ENCODE measurements at places on chromosomes 4 and X.
A peak's percentile ranks its signal among the peaks of the same experiment; 100 is the strongest.

DNA sequence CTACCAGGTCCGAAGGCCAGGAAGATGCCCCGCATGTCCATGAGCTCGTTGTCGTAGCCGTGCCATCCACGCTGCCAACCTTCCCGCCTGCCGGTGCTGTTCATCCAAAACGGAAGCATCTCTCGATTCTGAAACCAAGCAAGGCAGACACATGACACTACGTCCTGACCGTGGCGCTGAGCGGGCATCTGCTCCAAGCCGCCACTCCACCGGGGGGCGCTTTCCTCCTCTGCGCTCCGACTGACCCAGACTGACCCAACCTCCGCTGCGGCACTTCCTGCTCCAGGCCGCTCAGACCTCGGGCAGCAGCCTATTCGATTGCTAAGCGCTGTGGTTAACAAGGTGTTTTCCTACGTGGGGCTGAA, 120.5 kb downstream of the ENPP6 start:
- peak; percentile 29 for DNase-seq

DNA sequence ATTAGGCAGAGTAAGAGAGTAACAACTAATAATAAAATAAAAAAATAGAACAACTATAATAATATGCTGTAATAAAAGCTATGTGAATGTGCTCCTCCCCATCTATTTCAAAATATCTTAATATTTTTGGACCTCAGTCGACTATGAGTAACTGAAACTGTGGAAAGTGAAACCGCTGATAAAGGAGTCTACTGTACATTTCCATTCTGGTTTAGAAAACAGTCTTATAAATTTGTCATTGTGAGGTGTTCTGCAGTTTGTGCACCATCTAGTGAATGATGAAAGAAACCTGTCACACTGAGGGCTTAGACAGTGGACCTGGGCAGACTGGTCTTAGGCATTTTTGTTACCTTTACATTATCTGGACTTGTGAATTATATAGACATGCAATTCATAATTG, 42.0 kb downstream of the TMEM150C start:
- no peak for DNase-seq

DNA sequence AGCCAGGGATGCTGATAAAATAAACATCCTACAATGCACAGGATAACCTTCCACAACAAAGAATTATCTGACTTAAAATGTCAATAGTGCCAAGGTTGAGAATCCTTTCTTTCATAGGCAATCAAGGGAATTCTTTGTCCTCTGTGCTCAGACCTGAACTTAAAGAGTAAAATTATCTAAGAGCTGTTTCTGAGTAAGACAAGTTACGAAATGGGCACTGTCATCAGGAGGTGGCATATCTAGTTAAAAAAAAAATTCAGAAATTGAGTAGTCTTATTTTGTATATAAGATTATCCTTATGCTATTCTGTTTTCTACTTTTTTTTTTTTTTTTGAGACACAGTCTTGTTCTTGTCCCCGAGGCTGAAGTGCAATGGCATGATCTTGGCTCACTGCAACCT, 3.3 kb upstream of the RAB33B start:
- no peak for DNase-seq

DNA sequence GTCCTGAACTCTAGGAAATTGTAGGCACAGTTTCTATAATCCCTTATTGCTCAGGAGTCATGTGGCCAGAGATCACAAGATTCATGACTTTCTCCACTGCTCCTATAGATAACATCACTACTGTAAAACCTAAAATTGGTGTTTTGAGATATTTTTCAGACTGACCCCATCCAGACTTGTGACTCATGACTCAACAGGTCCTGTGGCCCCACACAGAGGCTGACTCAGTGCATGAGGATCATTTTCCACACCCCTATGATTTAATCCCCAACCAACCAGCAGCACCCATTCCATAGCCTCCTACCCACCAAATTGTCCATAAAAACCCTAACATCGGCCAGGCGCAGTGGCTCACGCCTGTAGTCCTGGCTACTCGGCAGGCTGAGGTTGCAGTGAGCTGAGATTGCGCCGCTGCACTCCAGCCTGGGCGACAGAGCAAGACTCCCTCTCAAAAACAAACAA, 13.2 kb upstream of the XIAP start:
- no peak for DNase-seq

GRCh38 chrX:44507292-44507691, 35.4 kb downstream of the FUNDC1 start:
- no peak for DNase-seq

DNA sequence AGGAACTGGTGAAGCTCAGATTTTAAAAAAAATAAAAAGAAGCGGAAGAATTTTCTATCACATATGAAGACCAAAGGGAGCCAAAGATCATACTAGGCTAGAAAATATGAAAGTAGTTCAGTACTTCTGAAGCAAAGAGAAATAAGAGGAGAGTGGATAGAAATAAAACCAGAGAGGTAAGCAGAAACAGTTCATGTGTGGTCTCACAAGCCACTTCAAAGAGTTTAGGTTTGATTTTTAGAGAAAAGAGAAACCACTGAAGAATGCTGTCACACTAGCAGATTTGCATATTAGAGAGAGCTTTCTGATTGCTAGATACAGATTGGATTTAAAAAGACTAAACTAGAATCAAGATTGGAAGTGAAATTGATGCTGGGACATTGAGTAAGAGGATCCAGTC, 51.7 kb downstream of the GABRA3 start:
- no peak for DNase-seq

DNA sequence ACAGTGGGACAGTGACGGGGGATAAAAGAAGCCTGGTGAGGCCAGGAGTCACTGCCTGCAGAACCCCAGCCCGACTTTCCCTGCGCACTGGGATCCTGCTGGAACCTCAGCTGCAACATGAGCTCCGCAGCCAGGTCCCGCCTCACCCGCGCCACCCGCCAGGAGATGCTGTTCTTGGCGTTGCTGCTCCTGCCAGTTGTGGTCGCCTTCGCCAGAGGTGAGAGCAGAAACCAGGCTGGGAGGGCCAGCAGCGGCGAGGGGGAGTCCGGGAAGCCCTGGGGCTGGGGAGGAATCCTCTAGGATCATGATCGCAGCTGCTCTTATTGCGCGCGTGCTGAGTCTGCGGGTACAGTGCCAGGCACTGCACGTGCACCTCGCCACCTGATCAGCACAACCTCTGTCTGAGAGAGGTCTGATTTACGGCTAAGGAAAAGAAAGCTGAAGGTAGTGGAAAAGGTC, at the start of gene PF4V1:
Gene PF4V1 (plus strand): TSS at position 51 of the 459 bp plus-strand sequence. CDS start 67 bp downstream, at position 118.
- DNase-seq, result no peak

- no peak for DNase-seq
These were observed 4.2 kb downstream of the LNX1 start for GRCh38 chr4:53587135-53587534.

DNA sequence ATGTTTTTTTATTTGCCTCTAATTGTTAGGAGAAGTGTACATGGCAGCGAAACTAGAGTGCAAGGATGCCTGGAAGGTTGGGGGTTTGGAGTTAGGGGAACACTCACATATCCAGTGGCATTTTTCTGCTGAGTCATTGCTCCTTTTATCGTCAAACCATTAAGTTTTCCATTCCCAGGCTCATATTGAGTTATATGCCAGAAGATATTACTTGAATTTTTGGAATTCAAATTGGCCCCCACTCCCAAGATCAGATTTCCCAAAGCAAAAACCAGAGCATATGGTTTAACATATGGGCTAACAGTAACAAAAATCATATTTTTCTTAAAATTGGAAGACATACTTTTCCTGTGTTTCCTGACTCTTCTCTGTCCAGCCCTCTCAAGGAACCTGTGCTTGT, 152.7 kb downstream of the FSTL5 start:
- DNase-seq, result no peak

DNA sequence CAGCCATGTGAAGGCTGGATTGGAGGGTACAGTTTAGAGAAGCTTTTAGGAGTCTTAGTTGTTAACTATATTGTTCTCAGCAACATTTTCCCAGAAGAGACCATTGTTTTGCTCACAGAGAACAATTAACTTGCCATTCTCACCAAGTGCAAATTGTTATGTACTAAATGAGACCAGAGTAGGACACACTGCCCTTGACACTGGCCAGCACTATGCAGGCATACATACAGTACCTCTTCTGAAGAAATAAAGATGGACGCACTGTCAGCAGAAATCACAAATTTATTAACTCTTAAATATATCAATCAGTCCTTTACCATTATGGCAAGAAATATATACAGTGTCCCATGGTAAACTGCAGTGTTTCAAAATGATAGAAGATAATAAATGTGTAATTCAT, 309.4 kb downstream of the CAMK2D start:
- DNase-seq, result no peak

- no peak for DNase-seq
These were observed 82.2 kb downstream of the STIM2 start for GRCh38 chr4:26942871-26943270.

DNA sequence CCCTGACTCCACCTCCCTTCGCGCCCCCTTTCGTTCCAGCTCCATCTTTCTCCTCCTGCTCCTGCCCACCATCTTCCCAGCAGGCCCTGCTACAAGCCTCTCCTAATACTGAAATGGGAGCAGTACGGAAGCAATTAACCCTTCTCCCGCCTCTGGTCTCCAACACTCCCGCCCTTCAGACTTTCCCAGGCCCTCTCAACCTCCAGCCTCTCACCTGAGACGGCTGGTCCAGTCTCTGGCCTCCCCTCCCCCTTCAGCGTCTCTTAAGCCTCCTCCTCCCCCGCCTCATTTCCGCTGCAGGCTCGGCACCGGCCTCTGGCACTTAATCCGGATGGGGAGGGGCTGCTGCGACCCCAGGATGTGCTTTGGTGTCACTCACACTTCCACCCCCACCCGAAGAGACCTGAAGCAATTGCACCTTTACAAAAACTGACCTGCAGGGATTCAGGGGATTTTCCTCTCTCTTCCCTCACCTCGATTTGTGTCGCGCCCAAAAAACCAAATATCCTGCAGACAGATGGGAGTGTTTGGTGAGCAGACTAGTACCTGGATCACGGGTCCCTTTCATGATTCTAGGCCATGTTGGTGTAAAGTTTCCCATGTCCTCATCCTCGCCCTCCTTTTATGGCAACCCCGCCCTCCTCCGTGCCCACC, 657 bp downstream of the TCEAL8 start:
- DNase-seq, result peak; percentile 38

GRCh38 chr4:182804131-182804530, 113.1 kb downstream of the DCTD start:
- no peak for DNase-seq

- peak; percentile 59 for DNase-seq
These were observed 126.8 kb downstream of the IRF2 start for GRCh38 chr4:184347251-184348239.

DNA sequence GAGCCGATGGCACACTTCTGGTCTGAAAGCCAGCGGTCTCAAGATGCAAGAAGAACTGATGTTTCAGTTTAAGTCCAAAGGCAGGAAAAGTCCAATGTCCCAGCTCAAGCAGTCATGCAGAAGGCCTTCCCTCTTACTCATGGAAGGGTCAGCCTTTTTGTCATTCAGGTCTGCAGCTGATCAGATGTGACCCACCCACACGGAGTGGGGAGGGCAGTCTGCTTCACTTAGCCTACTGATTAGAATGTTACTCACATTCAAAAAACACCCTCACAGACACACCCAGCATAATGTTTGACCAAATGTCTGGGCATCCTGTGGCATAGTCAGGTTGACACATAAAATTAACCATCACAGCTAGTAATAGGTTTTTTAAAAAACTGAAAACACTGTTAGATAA, 6.6 kb downstream of the HCCS start:
- DNase-seq, result no peak

DNA sequence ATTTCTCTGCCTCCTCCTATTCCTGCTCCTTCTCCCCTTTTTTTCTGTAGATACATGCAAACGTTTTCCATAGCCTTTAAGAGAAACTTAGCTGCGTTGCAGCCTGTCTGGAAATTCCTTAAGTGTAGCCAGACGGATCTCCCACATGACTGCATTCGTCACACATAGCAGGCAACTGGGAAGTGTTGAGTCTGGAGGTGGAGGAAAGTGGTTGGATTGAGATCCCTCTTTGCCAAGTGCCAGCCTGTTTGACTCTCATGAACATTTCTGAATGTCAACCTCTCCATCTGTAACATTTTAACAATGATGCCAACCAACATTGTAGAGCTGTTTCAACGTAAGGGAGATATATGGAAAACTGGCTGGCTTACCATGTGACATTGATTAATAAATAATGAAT, 45.1 kb upstream of the FAM9A start:
- no peak for DNase-seq

- DNase-seq, result no peak
These were observed 50.8 kb downstream of the DTHD1 start for GRCh38 chr4:36332023-36332781.

DNA sequence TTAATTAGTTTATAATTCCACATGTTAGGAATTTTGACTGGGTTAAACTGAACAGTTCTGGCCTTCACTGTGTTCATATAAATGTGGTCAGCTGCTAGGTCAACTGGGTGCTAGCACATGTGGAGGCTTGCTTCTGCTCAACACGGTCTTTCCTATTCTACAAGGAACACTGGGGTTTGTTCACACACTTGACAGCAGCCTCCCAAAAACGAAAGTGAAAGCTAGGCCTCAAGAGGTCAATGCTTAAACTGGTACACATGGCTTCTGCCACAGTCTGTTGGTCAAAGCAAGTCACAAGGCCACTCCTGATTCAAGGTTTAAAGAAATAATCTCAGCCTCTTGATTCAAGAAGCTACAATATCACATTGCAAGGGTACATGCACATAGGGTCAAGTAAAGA, 126.5 kb downstream of the QDPR start:
- peak; percentile 11 for DNase-seq

DNA sequence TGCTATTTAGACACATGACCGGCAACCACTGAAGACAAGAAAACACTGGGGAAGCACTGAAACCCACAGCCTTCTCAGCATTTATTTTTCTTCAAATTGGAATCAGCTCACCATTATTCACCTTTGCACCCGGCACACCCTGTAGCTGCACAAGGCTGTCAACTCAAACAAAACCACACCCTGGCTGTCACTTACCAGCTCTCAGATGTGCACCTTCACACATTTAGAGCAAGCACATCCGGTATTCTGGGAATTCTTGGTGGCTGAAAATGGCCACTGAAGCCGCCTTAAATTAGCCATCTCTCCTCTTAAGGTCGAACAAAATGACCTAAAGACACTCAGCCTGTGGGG, 5.9 kb downstream of the ZFYVE28 start:
- DNase-seq, result peak; percentile 54

DNA sequence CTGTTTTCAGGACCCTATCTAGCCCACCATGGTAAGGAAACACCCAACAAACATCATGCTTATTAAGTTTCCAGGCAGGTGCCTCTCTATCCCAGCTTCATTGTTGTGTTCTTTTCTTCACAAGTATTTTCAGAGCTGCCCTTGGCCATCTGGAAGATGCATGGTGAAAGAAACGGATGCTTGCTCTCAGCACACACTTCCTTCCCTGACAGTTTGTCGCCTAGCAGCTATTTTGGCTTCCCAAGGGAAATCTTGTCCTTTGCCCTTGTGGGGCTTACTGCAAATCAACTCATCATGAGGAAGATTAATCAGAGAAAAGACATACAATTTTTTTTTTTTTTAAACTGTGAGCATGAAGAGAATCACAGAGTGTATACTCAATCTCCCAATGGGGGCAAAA, 128.8 kb downstream of the ASMT start:
- DNase-seq, result no peak

GRCh38 chr4:11912886-11913285, 484.2 kb upstream of the HS3ST1 start:
- no peak for DNase-seq

GRCh38 chr4:184356366-184356765, 118.0 kb downstream of the IRF2 start:
- no peak for DNase-seq

GRCh38 chr4:78423790-78424189, 127.8 kb upstream of the ANXA3 start:
- no peak for DNase-seq
